ENCODE measurements at places on chromosomes 16 and 17.

DNA sequence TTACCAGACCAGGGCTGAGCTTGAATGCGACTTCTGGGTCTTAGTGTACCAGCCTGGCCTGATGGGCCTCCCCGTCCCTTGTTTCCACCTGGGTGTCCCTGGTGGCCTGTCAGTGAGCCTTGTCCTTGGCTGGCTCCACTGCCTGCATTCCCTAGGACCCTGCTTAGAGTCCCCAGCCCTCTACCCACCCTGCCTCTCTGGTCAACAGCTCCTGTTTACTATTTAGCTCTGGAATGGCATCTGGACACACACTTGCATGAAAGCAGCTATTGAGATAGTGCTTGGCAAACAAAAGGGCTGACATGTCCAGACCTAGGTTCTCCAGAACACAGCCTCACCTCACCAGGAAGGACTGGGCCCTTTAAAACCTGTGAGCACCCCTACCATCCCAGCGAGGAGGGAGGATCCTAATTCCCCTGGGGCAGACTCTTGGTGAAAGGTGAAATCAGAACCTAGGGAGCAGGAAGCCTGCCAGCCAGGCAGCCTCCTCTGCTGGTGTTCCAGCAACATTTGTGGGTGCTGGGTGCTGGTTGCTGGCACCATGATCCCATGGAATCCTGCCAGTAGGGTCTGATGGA, 38.8 kb downstream of the RAI1 start:
- DNase-seq: no peak

GRCh38 chr17:35713069-35713728, 18.2 kb upstream of the RASL10B start:
- DNase-seq: peak; percentile 31

DNA sequence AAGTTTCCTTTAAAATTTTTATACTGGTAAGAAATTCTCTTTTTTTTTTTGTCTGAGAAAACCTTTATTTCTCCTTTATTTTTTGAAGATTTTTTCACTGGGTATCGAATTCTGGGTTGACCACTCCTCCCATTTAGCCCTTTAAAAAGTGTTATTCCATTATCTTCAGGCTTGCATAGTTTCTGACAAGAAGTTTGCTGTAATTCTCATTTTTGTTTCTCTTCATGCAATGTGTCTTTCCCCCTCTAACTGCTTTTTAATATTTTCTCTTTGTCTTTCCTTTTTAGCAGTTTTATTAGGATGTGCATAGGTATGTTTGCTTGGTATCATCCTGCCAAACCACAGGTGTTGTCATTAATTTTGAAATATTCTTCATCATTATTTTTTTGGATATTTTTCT, 67.7 kb upstream of the GOT2 start:
- no peak for DNase-seq

DNA sequence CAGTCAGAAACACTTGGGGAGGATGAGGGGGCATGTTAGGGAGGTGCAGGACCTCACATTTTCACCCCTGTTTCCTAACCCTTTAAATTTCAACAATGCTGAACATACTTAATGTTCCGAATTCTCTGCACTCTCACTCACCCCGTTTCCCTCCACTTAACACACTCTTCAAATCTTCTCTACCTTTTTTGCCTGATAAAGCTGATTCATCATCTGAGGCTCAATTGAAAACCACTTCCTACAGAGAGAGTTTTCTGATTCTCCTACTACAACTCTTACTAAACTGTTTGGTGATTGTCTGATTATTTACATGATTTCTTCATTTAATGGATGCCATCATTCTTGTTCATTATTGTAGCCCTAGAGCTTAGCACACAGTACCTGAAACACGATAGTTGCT, 42.4 kb downstream of the PCTP start:
- DNase-seq: no peak

- no peak for DNase-seq
Measured at GRCh38 chr17:20925091-20925490, 117.7 kb downstream of the USP22 start.

GRCh38 chr16:53115047-53115446, 60.3 kb downstream of the CHD9 start:
- no peak for DNase-seq

- no peak for DNase-seq
Measured at GRCh38 chr17:32896647-32897258, 19.8 kb upstream of the MYO1D start.

- no peak for DNase-seq
Measured at GRCh38 chr16:68737046-68737729, at the start of gene CDH1. Gene CDH1, plus strand, starts transcription at chr16:68737292. Its CDS starts 124 bp downstream, at chr16:68737416.

DNA sequence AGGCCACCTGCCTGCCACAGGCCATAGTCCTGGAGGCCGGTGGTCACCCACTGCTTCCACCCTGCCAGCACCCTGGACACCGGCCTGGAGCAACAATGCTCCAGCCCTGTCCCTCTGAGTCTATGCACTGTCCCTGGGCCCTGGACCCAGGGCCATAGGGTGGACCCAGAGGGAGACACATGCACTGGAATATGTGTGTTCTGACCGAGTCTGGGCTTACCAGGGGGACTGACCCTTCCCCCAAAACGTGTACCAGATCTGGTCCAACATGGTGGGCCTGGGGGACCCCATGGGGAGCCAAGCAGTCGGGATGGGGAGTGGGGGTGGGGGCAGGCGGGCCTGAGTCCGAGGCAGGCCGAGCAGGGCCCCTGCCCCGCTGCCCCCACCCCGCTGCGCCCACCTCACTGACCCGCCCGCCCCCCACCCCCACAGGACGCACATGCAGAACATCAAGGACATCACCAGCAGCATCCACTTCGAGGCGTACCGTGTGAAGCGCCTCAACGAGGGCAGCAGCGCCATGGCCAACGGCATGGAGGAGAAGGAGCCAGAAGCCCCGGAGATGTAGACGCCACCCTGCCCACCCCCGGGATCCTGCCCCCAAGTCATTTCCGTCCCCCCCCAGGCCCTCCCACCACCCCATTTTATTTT, 357.4 kb downstream of the SEC14L1 start:
- peak; percentile 2 for DNase-seq

- DNase-seq: no peak
Measured at GRCh38 chr17:50270435-50271362, 3.6 kb upstream of the TMEM92 start.

GRCh38 chr17:74529243-74529642, 2.0 kb downstream of the CD300LB start:
- DNase-seq: no peak

DNA sequence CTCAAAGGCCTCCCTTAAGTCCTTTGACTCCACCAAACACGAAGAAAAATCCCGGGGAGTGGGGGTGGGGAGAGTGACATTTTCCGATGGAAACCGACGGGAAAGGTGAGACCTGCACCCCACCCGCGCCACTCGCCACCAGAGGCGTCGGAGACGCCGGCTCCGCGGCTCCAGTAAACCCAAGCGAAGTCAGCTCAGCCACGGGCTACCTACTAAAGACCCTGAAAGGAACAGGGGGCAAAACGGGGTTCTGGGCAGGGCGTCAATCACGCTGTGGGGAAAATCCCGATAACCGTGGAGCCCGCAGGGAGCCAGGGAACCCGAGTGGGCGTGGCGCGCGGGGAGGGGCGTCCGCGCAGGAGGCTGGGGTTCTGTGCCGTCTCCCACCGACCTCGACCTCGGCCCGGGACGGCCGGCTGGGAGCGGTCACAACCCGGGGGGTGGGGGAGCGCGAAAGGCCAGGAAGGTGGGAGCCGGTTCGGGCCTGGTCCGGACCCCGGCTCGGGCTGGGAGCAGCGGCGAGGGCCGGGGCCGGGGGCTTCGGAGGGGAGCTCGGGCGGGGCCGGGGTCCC, 565 bp downstream of the WDR45B start:
- DNase-seq: no peak

GRCh38 chr17:73311428-73311780, 397 bp downstream of the CDC42EP4 start:
- DNase-seq: no peak

DNA sequence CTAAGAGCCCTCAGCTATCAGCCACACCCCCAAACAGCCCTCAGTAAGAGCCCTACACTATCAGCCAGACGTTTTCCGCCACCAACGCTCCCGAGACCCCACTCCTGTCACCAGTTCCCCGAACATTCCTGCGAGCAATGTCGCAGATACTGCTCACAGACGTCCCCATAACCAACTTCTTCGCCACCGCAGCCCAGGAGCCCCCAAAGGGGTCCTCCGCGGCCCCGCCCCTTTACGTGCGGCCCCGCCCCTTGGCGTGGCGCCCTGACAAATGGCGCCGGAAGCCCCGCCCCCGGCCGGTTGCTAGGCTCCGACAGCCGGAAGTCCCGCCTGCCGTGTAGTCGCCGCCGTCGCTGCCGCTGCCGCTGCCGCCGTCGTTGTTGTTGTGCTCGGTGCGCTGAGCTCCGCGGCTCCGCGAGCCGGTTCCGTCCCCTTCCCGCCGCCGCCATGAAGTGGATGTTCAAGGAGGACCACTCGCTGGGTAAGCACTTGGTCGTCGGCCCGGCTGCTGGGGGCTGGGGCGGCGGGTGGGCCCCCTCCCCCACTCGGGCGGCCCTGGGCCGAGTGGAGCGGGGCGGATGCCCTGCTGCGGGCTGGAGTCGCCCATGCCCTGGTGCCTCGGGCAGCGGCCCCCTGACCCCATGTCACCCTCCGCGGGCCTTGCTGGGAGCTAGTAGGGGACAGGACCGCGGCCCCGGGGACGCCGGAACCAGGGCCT, at the start of gene GABARAPL2:
Gene GABARAPL2, plus strand, starts transcription at position 340 of the 718 bp plus-strand sequence. Its CDS starts 108 bp downstream, at position 448.
- DNase-seq: peak; percentile 69

DNA sequence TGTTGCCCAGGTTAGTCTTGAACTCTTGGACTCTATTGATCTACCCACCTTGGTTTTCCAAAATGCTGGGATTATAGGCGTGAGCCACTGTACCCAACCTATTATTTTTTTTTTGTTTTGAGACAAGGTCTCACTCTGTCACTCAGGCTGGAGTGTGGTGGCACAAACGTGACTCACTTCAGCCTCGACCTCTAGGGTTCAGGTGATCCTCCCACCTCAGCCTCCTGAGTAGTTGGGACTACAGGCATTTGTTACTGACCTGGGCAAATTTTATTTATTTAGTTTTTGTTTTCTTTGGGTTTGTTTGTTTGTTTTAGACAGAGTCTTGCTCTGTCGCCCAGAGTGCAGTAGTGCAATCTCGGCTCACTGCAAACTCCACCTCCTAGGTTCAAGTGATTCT, 4.0 kb downstream of the SAT2 start:
- DNase-seq: no peak

- DNase-seq: no peak
Measured at GRCh38 chr16:71373073-71373472, 14.6 kb downstream of the CALB2 start.

- no peak for DNase-seq
Measured at GRCh38 chr16:46980926-46981325, 7.5 kb upstream of the DNAJA2 start.

GRCh38 chr16:15434425-15435215, at the start of gene BMERB1:
Gene BMERB1, plus strand, starts transcription at chr16:15434588. Its CDS starts 66 bp downstream, at chr16:15434654.
- DNase-seq: no peak

DNA sequence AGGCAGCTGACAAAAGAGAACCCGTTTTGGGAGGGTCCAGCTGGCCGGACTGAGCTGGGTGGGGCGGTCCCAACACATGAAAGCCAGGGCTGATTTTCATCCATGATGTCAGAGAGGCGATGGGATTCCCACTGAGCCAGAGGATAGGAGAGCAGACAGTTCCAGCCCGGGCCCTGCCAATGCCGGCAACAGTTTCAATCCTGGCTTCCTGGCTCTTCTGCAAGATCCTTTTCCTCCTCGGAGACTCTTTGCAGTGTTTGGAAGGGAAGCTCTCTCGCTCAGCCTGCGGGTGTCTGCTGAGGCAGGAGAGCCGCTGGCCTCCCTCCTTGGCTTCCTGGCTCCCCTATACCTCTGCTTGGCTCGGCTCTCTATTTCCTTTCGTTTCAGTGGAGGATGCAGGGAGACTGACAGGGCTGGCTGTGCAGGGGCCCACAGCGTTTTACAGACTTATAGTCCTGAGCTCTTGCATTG, 145.5 kb upstream of the SOX9 start:
- no peak for DNase-seq

Data from omental fat pad (tissue), 4 donors.